ENCODE measurements at places on chromosomes 12 and 14.

- DNase-seq = no peak
Measured at GRCh38 chr12:75666126-75666938, 154.9 kb upstream of the KRR1 start.

GRCh38 chr12:130807309-130807708 is 31.7 kb downstream of the STX2 start:
- DNase-seq = no peak

DNA sequence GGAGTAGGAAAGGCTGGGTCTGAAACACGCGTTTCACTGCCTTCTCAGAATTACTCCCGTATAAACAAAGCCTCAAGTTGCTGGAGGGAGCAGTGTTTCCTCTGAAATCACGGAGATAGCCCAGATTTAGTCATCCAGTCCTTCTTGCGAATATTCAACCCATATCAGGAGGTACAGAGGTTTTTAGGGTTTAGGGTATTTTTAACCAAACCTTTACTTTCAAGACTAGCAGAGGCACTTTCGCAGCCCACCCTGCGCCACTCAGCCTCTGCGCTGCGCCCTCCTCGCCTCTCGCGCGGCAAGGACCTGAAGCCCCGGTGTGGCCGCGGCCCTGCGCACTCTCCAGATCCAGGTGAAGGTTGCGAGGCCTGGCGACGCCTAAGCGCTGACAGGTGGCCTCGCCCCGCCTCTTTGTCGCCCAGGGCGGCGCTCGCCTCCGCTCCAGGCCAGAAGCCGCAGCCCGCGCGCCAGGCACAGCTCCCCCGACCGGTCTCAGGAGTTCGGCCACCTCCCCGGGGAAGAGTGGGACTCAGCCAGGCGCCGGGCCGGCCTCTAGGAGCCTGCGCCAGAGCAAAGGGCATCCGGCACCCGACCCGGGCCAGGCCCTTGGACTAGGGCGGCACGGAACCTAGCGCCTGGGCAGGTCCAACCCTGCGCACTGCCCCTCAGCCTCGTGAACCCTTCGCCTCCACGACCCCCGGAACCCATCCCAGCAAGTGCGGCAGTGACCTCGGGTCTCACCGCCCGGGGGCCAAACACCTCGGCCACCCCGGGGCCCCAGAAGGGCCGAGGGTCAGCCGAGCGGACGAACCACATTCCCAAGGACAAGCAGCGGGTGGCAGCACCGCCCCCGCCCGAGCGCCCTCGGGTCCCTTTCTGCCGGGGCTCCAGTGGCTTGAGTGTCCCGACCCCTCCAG is 1.8 kb upstream of the SAMD4A start:
- peak; percentile 46 for DNase-seq

DNA sequence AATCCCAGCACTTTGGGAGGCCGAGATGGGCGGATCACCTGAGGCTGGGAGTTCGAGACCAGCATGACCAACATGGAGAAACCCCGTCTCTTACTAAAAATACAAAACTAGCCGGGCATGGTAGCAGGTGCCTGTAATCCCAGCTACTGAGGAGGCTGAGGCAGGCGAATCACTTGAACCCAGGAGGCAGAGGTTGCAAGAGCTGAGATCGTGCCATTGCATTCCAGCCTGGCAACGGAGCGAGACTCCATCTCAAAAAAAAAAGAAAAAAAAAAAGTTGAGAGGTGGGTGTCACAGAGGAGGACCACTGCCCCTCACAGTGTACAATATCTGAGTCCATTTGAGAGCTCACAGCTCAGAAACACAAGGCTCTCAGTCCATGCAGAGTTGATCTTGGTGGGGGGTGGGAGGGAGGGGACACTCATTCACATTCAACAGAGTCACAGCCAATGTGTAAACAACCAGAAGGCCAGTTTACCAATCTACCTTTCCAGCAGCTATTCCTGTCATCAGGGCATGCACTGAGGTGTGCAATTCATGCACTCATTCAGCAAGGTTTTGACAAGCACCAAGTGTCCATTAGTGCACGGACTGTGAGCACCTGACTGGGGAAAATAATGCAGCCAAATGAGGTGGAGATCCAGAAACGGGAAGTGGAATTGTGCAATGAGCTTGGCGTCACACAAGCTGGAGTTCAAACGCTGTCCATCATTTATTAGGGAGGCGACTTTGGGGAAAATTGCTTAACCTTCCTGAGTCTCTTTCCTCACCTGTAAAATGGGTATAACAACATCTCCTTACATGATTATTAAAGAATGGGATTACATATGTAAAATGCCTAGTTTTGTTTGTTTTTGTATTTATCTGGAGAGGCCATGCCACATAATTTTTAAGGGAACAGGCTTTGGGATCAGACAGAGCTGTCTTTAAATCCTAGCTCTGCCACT is 4.4 kb upstream of the EIF5 start:
- no peak for DNase-seq

DNA sequence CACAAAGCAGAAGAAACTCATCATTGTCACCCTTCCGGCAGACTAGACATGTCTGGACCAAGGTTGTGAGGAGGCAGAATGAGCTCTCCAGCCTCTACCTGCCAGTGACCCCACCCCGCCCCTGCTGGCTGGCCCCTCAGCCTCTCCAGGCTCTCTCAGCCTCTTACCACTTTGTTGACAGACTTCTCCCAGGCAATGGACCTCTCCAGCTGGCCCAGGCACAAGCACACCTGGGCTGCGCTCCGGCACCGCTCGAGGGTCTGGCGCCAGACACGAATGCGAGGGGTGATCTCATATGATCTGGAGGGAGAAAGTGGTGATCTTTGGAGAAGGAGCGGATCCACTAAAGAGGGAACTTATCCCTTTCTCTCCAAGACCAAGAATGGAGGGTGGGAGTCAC is 30.3 kb downstream of the BAZ2A start:
- no peak for DNase-seq

DNA sequence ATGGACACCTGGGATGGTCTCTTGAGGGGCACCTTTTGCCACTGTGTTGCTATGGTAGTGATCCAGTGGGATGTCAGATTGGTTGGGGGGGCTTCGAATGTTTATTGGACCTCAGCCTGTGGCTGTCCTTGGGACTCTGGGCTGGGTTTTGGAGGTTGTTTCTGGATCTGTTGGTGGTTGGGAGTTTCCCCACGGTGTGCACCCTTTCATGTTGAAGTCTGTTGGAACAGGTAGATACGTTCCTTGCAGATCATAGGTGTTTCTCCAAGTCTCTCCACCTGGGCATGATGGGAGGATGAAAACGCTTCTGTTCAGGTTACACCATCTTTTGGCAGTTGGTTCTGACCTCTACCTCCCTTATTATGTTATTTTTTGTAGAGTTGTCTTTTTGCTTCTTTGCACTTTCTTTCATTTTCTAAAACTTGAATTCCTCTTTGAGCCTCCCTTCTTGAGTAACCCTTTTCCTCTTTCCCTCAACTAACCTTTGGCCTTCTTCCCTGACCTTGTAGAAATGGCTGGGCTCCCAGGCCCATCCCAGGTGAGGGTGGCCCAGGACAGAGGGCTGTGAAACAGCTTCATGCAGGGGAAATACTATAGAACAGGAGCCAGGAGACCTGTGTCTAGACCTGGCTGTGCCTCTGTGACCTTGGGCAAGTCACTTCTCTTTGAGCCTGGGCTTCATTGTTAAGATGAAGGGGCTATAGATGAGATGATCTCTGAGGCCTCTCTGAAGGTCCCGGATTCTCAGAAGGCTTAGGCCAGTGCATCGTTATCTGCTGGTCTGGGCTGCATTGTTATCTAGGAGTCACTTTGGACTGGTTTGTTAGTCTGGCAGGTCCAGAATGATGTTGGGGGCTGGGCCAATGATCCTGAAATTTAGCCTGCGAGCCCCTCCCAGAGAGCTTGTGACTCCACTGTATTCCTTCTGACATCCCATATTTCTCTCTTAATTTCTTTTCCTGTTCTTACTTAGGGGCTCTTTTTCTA is 2.0 kb downstream of the ATN1 start:
- no peak for DNase-seq

- no peak for DNase-seq
Measured at GRCh38 chr12:116934908-116935705, 24.4 kb downstream of the FBXW8 start.

DNA sequence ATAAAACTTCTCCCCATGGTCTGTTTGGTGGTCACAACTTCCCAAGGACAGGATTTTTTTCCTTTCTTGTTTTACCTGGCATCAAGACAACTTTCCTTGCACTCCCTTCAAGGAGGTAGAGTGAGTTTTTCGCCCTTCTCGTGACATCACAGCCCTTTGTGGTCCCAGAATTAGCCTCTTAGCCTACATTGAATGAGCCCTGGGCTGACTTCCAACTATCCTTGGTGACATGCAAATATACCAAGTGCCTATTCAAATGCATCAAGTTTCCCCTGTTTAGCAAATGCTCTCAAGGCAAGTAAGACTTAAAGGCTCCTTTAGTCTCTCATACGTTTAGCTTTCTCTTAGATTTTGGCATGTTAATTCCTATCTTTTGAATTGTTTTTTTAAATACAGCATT is 36.6 kb downstream of the TC2N start:
- no peak for DNase-seq

GRCh38 chr12:50839042-50839441 is 3.7 kb upstream of the TMPRSS12 start:
- DNase-seq = no peak

DNA sequence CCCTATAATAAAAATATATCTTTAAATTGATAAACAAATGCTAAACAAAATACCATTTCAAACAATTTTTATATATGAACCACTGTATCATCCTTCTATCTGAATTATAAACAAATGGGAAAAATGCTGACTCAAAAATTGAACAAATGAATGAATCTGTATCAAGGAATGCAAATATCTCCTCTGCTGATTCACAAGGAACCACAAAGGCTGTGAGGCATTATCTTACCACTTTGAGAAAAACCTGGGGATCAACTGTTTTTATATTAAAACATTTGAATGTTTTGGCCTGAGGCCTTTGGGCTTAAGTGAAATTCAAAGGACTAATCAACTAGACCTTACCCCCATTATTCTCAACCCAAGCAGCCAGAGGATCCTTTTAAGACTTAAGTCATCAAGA is 86.3 kb downstream of the EML5 start:
- DNase-seq = no peak

GRCh38 chr12:18283831-18284230 is 22.5 kb downstream of the PIK3C2G start:
- no peak for DNase-seq

DNA sequence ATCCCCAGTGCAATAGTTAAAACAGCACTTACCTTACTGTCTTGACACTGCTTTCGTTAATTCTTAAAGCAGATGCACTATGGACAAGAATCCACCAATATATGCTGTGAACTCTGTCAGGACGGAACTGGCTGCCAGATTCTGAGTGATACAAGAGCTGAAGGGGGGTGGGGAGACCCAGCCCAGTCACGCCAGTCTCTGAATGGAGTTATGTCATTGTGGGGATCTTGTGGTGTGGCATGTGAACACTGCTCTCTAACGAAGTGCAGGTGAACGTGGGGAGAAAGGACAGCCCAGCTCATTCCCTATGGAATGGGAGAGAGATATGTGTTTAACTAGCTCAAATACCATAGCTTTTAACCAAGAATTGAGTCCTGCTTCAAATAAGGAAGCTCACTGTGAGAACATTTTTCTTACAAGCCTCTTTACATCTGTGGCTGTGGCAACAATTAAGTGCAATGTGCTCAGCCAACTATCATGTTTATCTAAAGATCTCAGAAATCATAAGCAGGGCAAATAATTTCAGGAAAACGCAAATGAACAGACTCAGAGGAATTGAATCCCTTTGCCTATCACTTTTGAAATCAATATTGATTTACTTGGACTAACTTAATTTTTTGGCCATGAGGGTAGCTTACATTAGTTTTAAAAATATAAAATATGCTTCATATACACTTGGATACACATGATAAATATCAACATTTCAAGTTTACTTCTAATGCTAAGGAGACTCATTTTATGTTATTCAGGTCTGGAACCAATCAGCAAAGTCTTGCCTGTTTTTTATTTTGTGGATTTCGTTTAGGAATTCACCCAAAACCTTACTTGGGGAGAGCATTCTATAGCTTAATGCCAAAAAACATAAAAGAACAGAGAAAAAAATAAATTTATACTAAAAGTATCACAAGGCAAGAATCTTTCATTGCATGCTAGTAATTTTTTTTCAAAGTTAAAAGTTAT is at the start of gene LUM:
Gene LUM (minus strand): TSS at position 129 of the 960 bp plus-strand sequence. CDS start 2,515 bp downstream, outside the sequence.
- no peak for DNase-seq

- no peak for DNase-seq
Measured at GRCh38 chr14:89353766-89354113, 63.3 kb downstream of the FOXN3 start.

DNA sequence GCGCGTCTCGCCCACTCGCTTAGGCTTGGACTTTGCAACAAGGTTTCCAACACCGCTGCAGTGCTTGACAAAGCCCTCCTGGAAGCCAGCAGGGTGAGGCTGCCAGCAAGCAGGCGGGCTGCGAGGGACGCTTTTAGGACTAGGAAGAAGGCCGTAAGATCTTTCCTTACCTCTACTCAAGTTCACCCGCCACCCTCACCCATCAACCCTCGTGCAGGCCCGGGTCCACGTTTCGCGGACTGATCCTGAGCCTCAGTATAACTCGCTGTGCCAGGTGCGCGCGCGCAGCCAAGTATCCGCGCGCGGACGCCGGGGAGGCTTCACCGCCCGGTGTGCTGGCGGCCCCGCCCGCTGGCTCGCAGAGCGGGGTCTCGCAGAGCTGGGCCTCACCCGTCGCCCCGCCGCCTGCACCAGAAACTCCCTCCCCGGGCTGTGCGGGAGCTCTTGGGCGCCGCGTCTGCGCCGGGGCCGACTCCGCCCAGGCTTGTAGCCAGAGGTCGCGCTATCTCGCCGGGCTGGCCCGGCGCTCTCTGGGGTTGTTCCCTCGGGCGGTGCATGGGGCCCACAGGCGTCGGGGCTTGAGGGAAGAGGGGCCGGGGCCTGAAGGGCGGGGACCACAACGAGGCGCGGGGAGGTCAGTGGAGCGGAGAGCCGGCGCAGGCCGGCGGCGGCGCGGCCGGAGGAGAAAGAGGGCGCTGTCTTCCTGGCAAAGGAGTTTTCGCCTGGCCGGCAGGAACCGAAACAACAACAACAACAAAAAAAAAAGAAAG is 7.6 kb upstream of the SIX1 start:
- DNase-seq = peak; percentile 21

GRCh38 chr12:113912760-113913329 is 53.3 kb downstream of the RBM19 start:
- DNase-seq = peak; percentile 58

DNA sequence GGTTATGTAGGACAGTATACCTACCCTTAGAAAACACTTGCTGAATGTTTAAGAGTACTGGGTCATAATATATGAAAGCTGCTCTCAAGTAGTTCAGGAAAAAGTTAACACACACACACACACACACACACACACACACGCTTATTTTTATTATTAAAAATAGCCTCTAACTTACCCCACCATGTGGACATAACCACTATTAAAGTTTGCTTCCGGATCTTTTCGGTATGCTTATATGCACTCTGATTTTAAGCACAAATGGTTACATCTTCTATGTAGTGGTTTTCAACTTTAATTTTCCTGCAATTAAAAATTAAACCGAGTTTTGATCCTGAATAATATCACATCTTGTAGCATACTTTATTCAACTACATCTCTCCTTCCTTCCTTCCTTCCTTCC is 84.9 kb upstream of the TRAF3 start:
- DNase-seq = no peak

- no peak for DNase-seq
Measured at GRCh38 chr14:93007225-93007997, 84.5 kb downstream of the CHGA start.
